ENCODE measurements at places on chromosomes 2 and 18. TPM values are rescaled to one million over a fixed set of nuclear protein-coding genes. Genes with fewer than 3 reads are reported as not detected.
A peak's percentile ranks its signal among the peaks of the same experiment; 100 is the strongest.

DAPL1 gene
- total RNA-seq = not detected

MYL12A gene
- total RNA-seq = 460 TPM

PROC gene
- not detected for total RNA-seq

DNA sequence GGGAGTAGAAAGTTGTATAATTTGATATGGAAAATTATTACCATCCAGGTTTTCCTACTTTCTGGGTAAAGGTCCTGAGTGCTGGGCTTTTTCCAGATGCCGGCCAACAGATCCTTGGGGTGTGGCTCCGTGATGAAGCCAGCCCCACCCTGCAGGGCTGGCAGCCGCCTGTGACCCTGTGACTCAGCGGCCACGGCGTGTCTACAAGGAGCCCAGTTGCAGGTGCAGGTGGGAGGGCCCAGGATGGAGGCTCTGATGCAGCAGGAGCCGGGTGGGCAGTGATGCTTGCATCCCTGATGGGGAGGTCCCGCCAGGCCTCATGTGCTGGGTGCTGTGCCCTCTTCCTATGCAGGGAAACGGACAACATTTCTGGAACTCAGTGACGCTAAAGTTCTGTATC, 96.0 kb upstream of the ALKAL2 start:
- DNase-seq = no peak

DNA sequence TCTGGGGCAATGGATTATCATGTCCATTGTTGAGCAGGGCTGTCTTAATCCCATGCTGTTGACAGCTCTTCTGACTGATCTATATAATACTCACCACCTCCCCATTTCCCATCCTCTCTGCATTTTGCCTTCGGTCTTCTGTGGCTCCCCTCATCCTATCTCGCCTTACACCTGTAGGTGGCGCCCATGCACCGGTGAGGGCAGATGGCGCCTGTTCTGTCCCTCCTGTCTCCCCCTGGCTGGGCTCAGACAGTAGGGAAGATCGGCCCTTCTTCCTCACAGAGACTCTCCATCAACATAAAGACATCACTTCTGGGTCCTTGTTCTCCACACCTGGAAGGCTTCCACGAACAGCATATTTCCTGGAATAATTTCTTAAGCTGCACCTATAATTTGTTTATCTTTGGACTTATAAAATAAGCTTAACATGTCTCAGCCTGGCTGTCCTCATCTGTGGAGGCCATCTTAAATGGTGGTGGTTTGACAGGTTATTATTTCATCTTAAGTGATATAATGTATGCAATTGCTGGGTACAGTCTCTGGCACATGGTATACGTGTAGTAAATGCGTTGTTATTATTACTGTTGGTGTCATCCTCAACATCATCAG, 10.9 kb upstream of the CDH20 start:
- no peak for DNase-seq

DNA sequence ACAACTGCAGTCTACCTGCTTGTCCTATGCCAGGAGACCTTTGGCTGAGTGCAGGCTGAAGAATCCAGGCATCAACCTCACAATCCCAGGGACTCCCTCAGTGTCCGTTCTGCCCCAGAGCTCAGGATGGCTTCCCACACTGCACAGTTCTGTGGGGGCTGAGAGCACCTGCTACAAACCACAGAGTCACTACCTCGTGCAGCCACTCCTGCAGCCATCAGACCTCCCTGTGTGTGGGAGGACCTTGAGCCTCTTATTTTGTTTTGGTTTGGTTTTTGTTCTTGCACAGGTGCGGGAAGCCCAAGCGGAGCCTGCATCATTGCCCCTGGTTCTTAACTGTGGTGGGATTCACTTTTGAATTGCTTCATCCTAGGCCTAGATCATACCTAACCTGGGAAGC, 31.0 kb downstream of the NAT8 start:
- no peak for DNase-seq

- no peak for DNase-seq
Observed at GRCh38 chr2:136014411-136014810, 29.0 kb upstream of the DARS1 start.

DNA sequence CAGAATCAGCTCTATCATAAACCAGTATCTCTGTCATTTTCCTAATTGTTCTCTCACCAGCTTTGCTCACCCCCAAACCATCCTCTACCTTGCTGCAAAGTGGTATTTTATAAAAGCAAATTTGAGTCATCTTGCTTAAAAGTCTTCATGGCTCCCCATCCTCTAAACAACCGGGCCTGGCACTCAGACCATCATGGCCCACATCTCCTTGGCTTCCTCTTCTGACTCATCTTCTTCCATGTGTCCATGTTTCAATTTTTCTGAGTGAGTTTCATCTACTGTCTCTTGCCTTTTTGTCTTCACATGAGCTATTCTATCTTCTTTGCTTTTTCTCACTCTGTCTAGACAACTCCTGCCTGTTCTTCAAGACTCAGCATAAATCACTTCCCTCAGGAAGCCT, 58.6 kb downstream of the LHCGR start:
- DNase-seq = no peak

GRCh38 chr18:34976534-34976898, 64.7 kb upstream of the MAPRE2 start:
- DNase-seq = no peak

- no peak for DNase-seq
Observed at GRCh38 chr2:216090369-216090786, 8.7 kb downstream of the TMEM169 start.

DNA sequence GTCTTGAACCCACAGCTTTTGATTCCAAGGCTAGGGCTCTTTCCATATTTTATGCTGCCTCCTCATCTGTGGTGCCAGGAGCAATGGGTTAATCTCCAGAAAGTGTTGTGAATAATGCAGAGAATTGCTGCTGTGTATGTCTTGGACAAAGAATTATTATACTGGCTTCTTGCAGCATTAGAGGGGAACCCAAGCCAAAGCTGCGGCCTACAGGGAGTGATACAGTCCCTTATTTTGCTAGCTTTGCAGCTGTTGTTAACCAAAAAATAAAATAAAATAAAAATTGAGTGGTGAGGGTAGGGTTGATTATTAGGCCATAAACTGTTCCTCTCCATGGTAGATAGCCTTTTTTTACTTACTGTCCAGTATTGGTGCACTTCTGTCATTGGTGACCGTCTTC, 16.7 kb downstream of the WIPF1 start:
- no peak for DNase-seq

GRCh38 chr18:21740538-21741311, at the start of gene MIB1:
Gene MIB1 (plus strand): TSS chr18:21740792. CDS start chr18:21741584, 792 bp downstream.
- peak; percentile 100 for DNase-seq

- DNase-seq = no peak
Observed at GRCh38 chr2:101714118-101714517, 16.6 kb downstream of the MAP4K4 start.

DNA sequence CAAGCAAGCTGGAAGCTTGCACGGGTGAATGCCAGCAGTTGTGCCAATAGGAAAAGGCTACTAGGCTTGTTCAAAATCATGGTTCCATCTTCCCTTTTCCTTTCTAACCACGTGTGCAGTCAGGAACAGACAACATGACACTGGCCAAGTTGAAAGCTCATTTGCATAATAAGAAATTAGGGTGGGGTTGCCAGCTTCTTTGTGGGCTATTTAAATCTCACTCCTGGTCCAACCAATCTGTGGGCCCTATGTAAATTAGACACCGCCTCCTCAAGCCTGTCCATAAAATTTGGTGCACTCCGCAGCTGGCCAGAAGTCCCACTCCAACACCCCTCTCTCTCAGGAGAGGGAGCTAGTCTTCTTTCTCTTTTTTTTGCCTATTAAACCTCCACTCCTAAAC, 1948.4 kb upstream of the PIK3C3 start:
- DNase-seq = no peak

DNA sequence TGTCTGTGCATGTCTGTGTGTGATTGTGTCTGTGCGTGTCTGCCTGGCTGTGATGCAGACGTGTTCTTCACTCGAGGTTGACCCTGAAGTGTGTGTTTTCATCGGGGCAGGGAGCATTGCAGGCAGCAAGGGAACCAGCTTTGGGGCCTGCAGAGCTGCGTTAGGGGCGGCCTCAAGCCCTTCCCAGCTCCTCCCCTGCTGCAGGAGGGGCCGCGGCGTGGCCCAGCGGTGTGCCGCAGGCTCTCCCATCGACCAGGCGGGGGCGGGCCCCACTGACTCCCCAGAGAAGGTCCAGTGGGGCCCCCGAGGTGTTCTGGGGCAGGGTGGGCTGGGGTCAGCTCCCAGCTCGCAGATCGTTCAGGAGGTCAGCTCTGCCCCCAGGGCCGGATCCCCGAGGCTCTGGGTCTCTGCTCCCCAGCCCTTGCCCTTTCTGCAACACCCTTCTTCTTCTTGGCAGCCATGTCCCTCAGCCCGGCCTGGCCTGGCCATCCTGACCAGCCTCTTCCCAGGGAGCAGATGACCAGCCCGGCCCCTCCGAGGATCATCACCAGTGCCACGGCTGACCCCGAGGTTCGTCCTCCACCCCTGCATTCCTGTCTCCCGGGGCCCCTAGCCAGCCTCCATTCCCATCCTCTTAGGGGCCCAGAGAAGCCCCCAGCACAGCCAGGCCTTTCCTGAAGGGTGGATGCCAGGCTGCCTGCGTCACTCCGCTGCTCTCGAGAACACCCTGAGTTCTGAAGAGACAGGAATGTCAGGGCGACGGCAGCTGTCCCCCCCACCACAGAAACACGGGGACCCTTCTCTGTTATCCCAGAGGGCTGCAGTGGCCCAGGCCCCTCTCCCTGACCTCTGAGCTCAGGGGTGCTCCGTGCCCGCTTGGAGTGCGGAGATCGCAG, 11.1 kb upstream of the KLHL30 start:
- DNase-seq = no peak

- no peak for DNase-seq
Observed at GRCh38 chr18:22314001-22314400, 103.7 kb downstream of the CTAGE1 start.

- DNase-seq = no peak
Observed at GRCh38 chr18:45335282-45336043, 279.8 kb upstream of the SLC14A2 start.

- DNase-seq = no peak
Observed at GRCh38 chr2:85754313-85755095, 713 bp downstream of the ATOH8 start.

- no peak for DNase-seq
Observed at GRCh38 chr2:43312755-43313641, 86.6 kb upstream of the ZFP36L2 start.

DNA sequence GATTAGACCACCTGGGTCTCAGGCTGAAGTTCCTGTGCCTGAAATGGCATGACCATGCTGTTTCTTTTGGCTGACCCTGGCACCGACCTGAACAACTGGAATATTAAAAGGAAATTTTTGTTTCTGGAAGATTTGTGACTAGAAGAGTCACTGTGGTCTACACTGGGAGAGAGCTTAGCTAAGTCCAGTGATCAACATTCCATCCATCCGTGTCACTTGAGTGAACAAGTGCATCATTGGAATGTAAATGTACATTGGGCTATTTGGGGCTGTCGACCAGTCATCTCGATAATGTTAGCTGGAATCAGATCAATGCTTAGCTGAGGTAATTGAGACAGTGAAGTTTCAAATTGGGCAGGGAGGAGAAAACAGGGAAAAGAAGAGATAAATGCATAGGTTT, 95.4 kb upstream of the CCDC85A start:
- no peak for DNase-seq

Measured in mesenteric fat pad (tissue), 1 donor.